NCI-H1436 (cell line): ENCODE measurements at places on chromosomes 12 and 14.

DNA sequence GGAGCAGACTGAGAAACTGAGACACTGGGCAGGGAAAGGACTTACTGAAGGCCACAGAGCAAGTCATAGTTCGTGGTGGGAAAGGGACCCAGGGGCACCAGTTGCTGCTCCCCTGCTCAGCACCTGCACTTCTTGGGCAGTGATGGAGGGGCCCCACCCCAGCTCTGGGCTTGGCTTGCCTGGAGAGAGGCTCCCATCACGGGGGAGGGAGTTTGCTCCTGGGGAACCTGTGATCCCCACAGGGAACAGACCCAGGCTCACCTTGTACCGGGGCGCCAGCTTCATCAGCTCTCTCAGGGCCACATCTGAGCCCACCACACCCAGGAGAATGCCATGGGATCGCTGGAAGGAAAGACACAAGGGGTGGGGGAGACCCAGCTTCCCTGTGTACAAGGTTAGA is 39.8 kb downstream of the CACNA2D4 start:
- no peak for DNase-seq

GRCh38 chr14:83172363-83172762 is 1638.7 kb upstream of the SEL1L start:
- DNase-seq = no peak

GRCh38 chr12:94263905-94264561 is 115.7 kb downstream of the PLXNC1 start:
- DNase-seq = no peak

- no peak for DNase-seq
Observed at GRCh38 chr12:623865-624372, 39.3 kb downstream of the NINJ2 start.

GRCh38 chr12:52703878-52704277 is 554 bp upstream of the KRT77 start:
- no peak for DNase-seq

DNA sequence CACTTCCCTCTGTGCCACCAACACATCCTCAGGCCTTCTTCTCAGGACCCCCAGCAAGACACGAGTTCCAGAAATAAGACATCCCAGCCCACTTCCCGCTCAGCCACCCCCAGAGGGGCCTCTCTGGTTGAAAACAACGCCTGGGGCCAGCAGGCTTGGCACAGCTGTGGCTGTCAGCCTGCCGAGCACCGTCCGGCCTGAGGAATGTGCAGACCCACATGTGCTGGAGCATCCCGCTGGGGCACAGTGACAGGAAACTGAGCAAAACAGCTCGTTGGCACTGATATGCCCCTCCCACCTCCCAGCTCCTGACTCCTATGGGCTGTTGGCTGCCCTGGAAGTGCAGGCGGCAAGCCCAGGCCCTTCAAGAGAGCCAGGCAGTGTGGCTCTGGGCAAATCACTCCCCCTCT is 1.4 kb downstream of the SYNE3 start:
- no peak for DNase-seq

GRCh38 chr12:85188619-85189018 is 91.4 kb upstream of the ALX1 start:
- DNase-seq = no peak

- no peak for DNase-seq
Observed at GRCh38 chr14:99426265-99426664, 54.4 kb downstream of the SETD3 start.

DNA sequence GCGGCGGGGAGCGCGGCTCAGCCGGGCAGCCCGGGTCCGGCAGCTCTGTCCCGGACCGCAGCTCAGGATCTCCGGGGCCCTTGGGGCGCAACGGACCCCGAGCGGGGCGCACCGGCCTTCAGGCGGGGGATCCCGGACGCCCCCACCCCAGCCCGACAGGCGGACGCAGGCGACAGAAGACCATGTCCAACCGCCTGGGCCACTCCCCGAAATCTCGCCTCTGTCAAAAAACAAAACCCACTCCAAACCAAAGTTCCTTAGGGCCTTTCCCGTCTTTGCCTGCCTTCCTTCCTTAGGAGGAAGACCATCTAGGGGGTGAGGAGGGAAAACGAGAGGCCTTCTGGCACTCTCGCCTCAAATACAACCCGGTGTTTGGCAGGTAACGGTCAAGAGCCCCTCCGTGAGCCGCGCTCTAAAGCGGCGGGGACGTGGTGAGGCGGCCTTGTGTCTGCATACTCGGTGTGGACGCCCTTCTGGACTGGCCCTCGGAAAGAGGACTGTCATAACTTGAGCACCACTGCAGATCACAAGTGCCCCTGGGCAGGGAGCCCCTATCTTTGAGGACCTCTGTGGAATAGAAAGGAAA is 604 bp downstream of the HCFC2 start:
- DNase-seq = no peak

DNA sequence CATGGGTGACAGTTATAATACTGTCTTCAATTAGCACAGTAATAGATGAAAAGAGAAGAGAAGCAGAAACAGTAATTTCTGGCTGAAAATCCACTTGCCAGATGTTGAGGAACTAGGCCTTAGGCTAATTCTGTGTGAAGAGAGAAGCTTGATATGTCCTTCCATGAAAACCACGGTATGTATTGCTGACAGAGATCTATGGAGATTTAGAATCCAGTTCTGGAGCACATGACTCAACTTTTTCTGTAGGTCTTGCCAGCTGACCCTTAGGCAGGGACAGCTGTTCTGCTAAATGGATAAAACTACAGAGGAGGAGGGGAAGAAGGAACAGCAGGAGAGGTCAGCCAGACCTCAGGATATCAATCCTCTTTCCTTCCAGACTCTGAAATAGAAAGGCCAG is 211.5 kb downstream of the PRKD1 start:
- DNase-seq = no peak

- no peak for DNase-seq
Observed at GRCh38 chr12:2640709-2641108, 154.1 kb upstream of the FKBP4 start.

DNA sequence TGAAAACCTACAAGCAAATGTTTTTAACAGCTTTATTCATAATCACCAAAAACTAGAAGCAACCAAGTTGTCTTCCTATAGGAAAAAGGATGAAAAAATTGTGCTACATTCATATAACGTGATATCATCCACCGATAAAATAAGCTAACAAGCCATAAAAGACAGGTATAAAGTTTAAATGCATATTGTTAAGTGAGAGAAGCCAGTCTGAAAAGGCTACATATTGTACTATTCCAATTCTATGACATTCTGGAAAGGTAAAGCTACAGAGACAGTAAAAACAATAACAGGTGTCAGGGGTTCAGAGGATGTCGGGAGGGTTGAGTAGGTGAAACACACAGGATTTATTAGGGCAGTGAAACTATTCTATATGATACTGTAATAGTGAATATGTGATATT is 22.7 kb downstream of the CDKL1 start:
- DNase-seq = no peak

DNA sequence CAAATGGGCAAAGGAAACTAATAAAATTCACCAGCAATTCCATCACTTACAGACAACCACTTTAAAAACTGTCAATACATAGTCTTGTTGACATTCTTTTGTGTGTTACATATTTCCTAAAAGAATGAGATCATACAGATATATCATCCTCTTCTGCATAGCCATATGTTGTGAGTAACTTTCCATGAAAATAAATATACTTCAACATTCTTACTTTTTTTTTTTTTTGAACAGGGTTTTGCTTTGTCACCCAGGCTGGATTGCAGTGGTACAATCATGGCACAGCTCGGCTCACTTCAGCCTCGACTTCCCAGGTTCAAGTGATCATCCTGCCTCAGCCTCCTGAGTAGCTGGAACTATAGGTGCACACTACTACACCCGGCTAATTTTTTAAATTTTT is 20.9 kb downstream of the ZC2HC1C start:
- no peak for DNase-seq

DNA sequence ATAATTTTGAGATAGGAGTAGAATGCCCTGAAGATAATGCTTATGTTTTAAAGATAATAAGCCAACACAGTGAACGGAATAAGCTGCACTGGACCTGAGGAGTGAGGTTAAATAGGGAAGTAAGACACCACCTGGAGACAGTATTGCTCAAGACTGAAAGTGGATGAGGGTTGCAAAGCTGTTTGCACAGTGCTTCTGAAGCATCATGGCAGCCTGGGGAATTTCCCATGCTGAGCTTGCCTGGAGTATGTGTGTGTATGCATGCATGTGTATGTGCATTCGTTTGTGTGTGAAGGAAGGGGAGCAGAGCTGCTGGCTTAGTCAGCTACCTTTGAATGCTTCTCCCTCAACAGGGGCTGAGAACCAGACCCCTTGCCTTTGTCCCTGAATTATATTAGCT is 35.8 kb downstream of the BHLHE41 start:
- DNase-seq = no peak

DNA sequence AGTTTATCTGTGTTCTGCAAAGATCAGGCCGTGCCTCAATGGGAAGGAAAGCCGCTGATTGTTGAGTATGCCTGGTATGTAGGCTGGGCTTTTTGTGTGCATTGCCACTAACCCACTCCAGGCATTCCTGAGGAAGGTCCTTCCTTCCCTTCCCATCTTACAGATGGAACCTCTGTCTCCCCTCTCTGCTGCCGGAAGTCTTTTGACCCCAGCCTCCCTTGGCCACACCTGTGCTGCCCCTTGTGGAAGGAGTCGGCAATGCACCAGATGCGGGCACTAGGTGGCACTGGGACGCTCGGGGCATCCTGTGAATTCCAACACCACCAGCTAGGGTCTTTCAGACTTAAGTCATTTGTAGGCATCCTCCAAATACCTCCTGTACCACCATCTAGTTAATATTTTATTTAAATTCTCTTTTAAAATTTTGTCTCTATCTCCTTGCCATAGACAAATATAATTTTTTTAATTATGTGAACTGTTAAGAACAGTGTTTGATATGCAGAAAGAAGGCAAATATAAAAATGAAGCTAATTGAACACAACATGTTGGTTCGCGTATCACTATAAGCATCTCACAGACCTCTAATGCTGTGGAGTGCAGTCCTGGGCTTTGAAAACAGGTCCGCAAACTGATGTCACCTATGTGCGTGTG is 99.6 kb downstream of the RIN3 start:
- peak; percentile 14 for DNase-seq

- no peak for DNase-seq
Observed at GRCh38 chr14:105855246-105855892, 329.0 kb downstream of the TMEM121 start.

GRCh38 chr12:38691164-38691563 is 214.2 kb downstream of the CPNE8 start:
- no peak for DNase-seq

- no peak for DNase-seq
Observed at GRCh38 chr12:111430433-111431353, 25.0 kb downstream of the SH2B3 start.

- DNase-seq = no peak
Observed at GRCh38 chr12:43937947-43938346, 102.1 kb downstream of the TMEM117 start.
